ENCODE measurements at places on chromosomes 3 and 15.

DNA sequence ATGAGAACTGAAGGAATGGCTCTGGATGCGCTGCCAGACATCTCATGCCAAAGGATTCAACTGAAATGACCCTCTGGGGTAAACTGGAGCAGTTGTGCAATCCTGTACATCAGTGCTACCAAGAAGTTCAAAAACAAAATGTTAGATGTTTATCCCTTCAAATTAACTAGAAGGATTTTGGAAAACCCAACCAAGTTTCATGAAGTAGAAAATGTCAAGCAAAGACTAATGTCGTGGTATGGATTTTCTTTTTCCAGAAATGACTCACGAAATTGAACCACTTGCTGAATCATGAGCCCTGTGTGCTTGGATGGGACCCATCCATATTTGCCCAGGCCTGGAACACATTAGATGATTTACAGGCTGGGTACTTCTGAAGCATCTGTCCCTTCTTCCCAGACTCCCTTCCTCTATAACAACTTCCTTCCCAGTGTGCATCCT, 101.6 kb downstream of the LRTM1 start:
- DNase-seq = no peak

- no peak for DNase-seq
Observed at GRCh38 chr15:43771816-43772215, 5.0 kb downstream of the ELL3 start.

GRCh38 chr3:73115806-73116205, 54.3 kb downstream of the EBLN2 start:
- no peak for DNase-seq

GRCh38 chr15:93271871-93272270, 182.9 kb upstream of the RGMA start:
- DNase-seq = no peak

GRCh38 chr3:181796641-181797040, 84.9 kb downstream of the SOX2 start:
- no peak for DNase-seq

DNA sequence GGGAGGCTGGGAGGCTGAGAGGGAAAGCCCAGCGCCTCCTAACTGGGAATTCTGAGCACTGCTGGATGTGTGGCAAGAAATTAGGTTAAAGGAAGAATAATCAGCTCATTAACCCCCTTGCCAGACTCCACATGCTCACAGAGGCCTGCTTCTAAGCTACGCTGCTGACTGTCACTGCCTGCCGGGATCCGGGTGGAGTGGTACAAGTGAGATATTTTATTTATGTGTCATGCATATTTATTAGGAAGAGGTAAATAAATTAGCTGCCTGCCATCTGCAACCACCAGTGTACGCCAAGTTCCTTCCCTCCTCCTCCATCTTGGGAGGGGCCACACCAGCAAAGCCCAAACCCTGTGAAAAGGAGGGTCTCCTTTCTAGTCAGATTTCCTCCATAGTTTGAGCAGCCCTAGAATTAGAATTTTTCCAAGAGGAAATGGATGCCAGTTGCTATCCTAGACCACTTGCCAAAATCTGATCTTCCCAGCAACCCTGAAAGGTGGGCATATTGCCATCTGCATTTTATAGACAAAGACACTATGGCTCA, 43.5 kb upstream of the GRIP2 start:
- no peak for DNase-seq

DNA sequence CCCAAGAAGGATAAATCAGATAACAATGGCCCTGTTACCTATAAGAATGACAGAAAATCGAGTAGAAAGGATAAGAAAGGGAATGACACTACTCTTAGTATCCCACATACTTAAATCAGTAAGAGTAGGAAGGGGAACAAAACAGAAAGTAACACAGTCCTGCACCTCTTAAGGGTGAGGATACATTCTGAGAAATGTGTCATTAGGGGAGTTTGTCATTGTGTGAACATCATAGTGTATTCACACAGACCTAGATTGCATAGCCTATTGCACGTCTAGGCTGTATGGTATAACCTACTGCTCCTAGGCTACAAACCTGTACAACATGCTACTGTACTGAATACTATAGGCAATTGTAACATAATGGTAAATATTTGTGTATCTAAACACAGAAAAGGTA, 142.6 kb downstream of the PLCH1 start:
- DNase-seq = no peak

- no peak for DNase-seq
Observed at GRCh38 chr3:127488740-127489139, 101.8 kb downstream of the TPRA1 start.

DNA sequence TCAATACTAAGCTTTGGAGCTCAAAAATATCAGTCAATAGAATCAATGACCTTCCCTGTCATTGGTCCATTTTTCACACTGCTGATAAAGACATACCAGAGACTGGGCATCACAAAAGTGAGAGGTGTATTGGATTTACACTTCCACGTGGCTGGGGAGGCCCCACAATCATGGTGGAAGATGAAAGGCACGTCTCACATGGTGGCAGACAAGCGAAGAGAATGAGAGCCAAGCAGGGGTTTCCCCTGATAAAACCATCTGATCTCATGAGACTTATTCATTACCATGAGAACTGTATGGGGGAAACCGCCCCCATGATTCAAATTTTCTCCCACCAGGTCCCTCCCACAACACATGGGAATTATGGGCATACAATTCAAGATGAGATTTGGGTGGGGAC, 81.9 kb downstream of the ANXA2 start:
- no peak for DNase-seq

DNA sequence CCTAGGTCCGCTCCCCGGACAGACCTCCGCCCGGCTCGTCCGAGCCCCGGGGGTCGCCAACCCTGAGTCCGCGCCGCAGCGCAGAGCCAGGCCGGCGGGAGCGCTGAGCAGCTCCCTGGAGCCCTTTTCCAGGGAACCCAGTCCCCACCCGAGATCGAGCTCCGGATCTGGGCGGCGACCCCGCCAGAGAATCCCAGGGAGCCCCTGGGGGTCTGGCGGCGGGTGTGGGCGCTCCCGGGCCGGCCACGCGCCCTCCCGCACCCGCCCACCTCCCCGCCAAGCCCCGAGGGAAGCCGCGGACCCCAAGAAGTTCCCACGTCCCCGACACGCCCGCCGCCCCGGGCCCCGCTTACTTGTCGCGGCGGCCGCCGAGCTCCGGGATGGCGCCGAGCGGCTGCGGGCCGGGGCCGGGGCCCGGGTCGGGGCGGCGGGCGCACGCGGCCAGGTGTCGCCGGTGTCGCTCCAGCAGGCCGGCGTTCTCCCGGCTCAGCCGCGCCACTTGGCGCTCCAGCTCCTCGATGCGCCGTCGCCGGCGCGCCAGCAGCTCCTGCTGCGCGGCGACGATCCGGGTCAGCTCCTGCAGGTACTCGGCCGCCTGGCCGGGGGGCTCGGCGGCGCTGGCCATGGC, 137.7 kb downstream of the NUP210 start:
- DNase-seq = no peak

DNA sequence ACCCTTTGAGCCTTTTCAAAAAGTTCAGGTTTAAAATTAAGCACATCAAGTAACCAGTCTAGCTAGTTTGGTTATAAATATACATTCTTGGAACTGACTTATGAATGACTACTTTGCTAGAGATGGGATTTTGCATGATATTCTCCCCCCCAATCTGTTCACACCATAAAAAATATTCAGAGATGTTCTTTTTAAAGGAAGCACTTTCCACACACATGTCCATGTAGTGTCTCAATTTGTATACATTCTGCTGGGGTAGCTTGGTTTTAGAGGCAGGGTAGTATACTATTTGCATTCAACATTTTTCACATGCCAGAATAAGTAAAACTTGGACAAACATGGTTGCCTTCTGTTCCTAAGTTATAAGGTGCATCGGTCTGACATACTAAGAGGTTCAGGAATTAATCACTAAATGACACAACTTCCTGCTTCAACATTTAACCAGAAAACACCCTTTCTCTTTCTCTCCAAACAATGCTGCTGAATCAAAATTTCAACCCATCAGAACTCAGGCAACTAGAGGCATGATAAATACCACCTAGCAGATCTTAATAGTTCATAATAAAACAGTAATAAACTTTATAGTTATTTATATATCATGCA, 57.0 kb downstream of the SUMF1 start:
- no peak for DNase-seq

- DNase-seq = no peak
Observed at GRCh38 chr3:134713671-134714070, 62.8 kb upstream of the KY start.

- DNase-seq = peak; percentile 16
Observed at GRCh38 chr3:188956839-188957489, 214.8 kb upstream of the TPRG1 start.

DNA sequence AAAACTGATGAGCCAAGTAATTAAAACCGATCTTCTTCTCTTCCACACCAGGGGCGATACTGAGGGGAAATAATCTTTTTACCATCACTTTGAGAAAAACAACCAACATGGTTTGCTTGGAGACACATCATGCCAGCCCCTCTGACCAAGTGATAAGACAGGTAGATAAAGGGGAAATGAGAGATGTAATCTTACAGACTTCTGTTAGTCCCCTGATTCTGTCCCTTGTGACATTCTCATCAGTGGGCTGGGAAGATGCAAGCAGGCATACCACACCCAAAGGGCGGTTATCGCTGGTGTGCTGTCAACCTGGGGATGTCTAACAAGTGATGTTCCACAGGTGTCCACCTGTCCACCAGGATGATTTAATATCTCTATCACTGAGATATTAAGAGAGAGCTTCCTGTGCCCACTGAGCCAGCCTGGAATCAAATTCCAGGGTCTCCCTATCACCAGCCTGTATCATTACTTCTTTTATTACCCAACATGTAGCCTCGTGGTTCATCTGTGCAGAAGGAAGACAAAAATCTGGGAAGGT, 315.0 kb downstream of the FOXP1 start:
- no peak for DNase-seq

DNA sequence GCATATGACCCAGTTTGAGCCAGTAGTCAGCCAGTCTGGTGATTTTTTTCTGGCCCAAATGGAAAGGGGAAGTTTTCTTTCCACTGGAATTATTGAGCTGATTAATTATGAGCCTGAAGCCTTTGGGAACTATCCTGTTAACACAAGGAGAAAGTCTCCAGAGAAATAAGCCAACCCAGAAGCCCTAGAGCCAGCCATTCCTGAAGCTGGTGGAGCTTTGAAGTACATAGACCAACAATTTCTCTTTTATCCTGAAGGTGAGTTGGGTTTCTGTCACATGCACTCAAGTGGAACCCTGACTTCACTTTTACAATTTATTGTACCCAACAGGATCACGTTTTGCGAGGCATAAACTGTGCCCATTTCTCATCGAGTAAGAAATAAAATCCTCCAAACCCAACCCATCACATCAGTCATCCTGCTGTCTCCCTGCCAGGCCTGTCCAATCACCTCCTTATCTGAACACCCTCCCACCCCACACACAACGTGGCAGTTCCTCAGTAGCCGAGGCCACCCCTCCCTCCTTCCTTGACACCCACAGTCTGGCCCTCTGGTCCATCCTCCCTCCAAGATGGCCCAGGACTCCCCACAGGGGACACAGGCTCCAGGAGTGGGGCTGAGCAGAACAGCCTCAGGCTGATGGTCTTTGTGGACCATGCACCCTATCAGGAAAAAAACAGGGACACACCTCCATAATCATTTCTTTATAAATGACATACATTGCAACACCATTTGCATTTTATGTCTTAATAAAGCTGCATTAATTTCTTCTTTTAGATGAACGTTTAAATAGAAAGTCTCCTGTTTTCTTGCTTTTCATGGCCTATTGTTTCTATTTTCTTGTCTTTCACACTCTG, 55.7 kb upstream of the GATA2 start:
- DNase-seq = no peak

- no peak for DNase-seq
Observed at GRCh38 chr15:78996894-78997275, 52.0 kb upstream of the CTSH start.

DNA sequence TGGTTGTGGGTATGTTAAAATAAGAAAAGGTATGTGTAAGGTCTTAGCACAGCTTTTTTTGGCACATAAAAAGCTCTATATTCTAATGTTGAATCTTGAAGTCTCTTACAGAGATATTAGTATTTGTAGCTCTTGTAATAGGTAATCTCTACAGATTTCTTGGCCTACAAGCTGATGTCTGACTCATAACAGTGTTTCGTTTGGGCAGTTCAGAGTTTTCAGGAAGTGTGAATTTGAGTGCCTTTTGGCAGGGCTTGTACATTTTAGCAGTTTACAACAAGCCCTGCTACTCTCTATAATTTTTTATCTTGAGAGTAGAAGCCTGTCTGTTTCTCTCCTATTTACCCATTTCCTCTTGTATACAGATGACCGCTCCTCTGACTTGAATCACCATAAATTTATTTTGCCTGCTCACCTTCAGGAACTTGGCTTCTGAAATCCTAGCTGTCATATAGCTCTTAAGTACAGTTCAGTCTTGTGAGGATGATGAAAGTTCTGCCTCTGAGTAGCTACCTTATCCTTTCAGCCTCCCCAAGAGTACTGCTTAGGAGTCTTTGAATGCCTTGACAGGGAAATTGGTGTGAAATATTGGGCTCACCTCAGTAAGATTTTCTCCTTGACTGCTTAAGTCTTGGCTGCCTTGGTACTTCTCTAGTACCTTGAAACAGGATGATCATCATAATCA, 419.9 kb upstream of the RARB start:
- DNase-seq = no peak

GRCh38 chr15:48536681-48537091, 108.8 kb downstream of the FBN1 start:
- DNase-seq = no peak

DNA sequence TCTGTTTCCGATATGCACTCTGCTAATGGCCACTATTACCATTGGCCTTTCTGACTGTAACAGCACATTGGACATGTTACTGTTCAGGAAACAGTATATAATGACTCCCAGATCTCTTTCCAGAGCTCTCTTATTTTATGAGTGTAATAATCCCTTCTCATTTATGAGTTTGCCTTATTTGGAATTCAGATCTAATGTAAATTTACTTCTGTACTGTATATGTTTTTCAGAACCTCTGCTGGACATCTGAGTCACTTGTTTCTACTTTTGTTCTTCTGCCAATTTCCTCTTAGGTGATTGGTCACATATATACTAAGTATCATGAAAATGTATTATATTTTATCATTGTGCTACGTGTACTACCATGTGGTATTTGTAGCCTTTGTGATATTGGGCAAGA, 30.5 kb downstream of the RSRC1 start:
- DNase-seq = no peak

DNA sequence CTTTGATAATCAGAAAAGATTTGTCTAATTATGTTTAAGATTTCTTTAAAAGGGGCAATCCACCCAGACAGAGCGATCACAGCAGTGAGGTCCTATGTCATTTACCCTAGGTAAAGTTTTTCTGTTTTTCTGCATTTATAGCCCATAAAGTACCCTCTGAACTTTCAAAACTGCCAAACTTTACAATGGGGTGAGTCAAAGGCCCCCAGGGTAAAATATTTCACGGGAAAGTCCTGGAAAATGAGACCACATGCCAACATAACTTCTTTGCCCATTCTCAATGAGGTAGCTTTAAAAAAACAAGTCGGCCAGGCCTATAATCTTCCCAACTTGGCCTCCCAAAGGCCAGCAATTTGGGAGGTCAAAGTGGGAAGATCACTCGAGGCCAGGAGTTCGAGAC, 53.0 kb downstream of the SUCLG2 start:
- DNase-seq = no peak

- no peak for DNase-seq
Observed at GRCh38 chr15:63073497-63074172, 31.1 kb downstream of the TPM1 start.

- no peak for DNase-seq
Observed at GRCh38 chr3:188353426-188353825, 199.5 kb downstream of the LPP start.

- DNase-seq = no peak
Observed at GRCh38 chr3:54146506-54147239, 24.3 kb downstream of the CACNA2D3 start.

GRCh38 chr15:92582206-92582605, 73.4 kb downstream of the FAM174B start:
- DNase-seq = no peak

- no peak for DNase-seq
Observed at GRCh38 chr15:84917452-84917851, 33.0 kb downstream of the SLC28A1 start.
